ENCODE measurements at places on chromosomes 11 and 22.

DNA sequence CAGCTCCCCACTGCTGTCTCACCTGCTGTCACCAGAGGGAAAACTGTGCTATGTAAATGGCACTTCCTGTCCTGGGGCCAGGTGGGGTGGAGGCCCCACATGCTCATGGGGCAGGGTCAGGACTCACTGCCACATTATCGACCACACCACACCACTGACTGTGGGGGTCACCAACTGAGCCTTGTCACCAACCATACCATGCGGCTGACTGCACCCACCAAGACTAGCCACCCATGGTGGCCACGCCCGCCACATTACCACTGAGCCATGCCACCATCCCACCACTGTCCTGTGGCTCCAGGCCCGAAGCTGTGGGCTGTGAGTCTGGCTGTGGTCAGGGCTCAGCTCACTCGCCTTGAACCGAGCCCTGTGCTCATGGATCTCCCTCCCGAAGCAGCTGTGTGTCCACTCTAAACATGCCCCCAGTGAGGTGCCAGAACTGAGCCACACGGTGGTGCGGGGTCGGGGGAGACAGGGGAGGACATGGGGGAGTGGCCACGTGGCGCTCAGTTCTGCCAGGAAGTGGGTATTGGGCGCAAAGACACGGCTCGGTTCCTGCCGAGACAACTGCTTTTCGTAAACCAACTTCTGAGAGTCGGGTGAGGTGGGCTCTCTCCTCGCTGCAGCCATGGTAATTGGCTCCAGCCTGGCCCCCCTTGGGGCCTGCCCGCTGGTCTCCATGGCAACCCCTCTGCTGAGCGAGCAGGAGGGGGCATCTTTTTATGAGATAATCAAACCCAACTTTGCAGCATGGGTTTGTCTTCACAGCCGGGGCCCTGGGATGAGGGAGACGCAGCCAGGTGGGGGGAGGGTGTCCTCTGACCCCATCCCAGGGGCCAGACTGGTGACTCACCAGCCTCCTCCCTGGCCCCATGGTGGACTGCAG lies 23.2 kb downstream of the RTN4R start:
- DNase-seq: no peak

GRCh38 chr22:39284142-39284980 lies 35.1 kb downstream of the RPL3 start:
- DNase-seq: no peak

GRCh38 chr11:33618956-33619355 lies 81.7 kb downstream of the C11orf91 start:
- DNase-seq: no peak

- DNase-seq: no peak
These were observed 8.6 kb upstream of the MTNR1B start for GRCh38 chr11:92960886-92961285.

GRCh38 chr22:48045369-48045768 lies 1282.9 kb downstream of the TBC1D22A start:
- no peak for DNase-seq

- peak; percentile 27 for DNase-seq
These were observed 10.2 kb upstream of the P4HA3 start for GRCh38 chr11:74321487-74322188.

Measured in uterus (tissue), 4 donors.